ENCODE measurements at places on chromosomes 6 and 20. TPM values are rescaled to one million over a fixed set of nuclear protein-coding genes. Genes with fewer than 3 reads are reported as not detected.
A peak's percentile ranks its signal among the peaks of the same experiment; 100 is the strongest.

Gene GTF3C6
- total RNA-seq: 101 TPM

Gene PPP1R14C
- 0.37 TPM for total RNA-seq

Gene TSPO2
- not detected for total RNA-seq

Gene MICB
- total RNA-seq: 6.8 TPM

Gene MEP1A
- total RNA-seq: not detected

GRCh38 chr20:4325548-4326187 lies 310.3 kb upstream of the RNF24 start:
- no peak overlapping the region for H3K4me3 ChIP-seq
- H3K36me3 ChIP-seq: no peaks in the 10 kb centered on the region
- no peaks in the 10 kb centered on the region for H3K4me1 ChIP-seq
- no peaks in the 10 kb centered on the region for H3K27me3 ChIP-seq
- H3K27ac ChIP-seq: no peak overlapping the region
- DNase-seq: no peak

DNA sequence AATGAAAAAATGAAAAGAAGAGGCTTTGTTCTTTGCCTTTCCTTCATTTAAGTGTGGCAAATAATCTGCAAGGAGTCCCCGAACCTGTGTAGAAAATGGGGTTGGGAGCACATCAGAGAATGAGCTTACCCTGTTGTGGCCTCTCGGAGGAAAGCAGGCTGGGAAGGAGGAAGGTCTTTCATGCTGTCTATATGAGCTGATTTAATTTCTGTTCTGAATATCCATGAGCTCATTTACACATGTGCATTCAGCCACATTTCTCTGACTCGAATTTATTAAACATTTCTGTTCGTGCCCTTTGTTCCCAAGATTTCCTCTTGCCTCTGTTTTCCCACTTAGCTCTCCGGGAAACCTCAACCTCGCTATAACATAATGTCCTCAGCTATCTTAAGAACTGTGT lies 584.4 kb upstream of the CDH4 start:
- no peak overlapping the region for H3K4me3 ChIP-seq
- H3K27me3 ChIP-seq: no peaks in the 10 kb centered on the region
- H3K27ac ChIP-seq: no peak overlapping the region
- H3K36me3 ChIP-seq: no peaks in the 10 kb centered on the region
- no peak for DNase-seq

DNA sequence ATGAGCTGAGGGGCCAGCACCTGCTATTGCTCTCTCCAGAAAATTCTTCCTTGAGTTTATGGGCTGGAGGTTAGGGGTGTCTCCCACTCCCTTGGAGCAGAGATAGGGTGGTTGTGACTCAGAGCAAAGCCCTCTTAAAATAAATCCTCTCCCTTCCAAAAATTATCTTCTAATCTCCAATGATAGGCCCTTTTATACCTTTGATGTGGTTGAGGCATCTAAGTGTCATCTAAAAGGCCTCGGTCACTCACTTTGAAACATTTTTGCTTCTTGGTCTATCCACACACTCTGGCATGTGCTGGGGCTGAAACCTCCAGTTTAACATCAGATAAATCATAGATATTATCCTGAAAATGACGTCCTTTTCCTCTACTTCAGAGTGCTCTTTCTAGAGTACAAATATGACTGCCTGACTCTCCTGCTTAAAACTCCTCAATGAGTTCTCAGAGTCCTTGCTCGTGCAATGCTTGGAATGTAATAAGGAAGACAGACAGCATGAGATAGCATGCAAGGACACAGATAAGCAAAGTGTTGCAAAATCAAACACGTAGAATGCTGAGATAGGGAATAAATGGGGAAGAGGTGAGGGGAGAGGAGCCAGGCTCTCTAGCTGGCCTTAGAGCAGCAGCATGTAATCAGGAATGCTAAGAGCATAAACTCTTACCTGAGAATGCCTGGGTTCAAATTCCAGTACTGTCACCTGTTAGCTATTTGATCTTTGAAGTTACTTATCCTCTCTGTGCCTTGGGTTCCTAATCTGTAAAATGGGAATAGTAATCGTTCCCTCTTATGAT lies 374.1 kb upstream of the CITED2 start:
- H3K4me3 ChIP-seq: no peak overlapping the region
- H3K27ac ChIP-seq: no peak overlapping the region
- no peaks in the 10 kb centered on the region for H3K27me3 ChIP-seq
- no peak for DNase-seq

Gene HSD17B8
- total RNA-seq: 5.5 TPM

Gene TFAP2C
- 22.5 TPM for total RNA-seq

- no peak for DNase-seq
- H3K27me3 ChIP-seq: no peaks in the 10 kb centered on the region
- H3K4me1 ChIP-seq: peaks cover 3% of the 10 kb centered on the region
- H3K4me3 ChIP-seq: peak overlapping the region; percentile 88
Measured at GRCh38 chr20:41618807-41619311, 682 bp upstream of the CHD6 start.

- H3K27me3 ChIP-seq: no peaks in the 10 kb centered on the region
- H3K4me3 ChIP-seq: no peak overlapping the region
- no peaks in the 10 kb centered on the region for H3K36me3 ChIP-seq
Measured at GRCh38 chr6:33549196-33549595, 30.9 kb downstream of the BAK1 start.

GRCh38 chr20:5511930-5512329 lies 195.2 kb upstream of the PROKR2 start:
- H3K4me1 ChIP-seq: no peaks in the 10 kb centered on the region
- no peak overlapping the region for H3K27ac ChIP-seq
- no peak overlapping the region for H3K4me3 ChIP-seq

Measured in H9 (cell line).